ENCODE measurements at places on chromosomes 6 and 20.
A peak's percentile ranks its signal among the peaks of the same experiment; 100 is the strongest.

GRCh38 chr6:11607383-11607782, 69.8 kb downstream of the TMEM170B start:
- no peak for DNase-seq

- DNase-seq = no peak
Measured at GRCh38 chr6:33744895-33745546, 1.7 kb downstream of the IP6K3 start.

DNA sequence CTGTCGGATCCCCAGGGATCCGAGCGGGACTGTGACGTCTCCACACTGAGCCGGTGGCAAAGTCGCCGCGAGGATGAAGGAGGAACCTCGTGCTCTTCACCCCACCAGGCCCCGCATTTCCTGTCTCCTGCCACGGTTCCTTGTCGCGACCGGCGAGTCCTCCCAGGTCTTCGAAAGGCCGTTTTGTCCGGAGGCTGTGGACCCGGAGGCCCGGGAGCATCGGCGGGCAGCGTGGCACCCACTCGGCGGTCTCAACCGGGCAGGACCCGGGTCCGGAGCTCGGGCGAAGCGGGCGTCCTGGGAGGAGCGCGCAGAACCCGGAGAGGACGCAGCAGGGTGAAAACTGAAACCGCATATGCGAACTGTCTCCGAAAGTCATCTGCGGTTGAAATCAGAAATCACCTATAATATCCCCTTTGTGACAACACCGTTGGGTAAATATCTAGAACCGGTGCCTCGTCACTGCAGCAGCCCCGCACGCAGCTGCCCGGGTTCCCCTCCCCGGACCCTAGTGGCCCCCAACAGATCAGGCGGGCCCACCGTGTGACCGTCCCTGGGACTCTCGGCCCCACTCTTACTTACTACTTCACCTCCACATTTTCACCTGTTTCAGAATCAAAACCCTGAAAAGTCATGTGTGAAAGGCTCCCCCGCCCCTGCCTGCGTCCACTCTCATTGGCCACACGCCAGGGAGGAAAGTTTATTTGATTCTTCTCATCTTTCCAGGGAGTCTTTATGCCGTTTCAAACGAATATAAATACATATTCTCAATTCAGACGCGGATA, 3.1 kb upstream of the ULBP2 start:
- no peak for DNase-seq

DNA sequence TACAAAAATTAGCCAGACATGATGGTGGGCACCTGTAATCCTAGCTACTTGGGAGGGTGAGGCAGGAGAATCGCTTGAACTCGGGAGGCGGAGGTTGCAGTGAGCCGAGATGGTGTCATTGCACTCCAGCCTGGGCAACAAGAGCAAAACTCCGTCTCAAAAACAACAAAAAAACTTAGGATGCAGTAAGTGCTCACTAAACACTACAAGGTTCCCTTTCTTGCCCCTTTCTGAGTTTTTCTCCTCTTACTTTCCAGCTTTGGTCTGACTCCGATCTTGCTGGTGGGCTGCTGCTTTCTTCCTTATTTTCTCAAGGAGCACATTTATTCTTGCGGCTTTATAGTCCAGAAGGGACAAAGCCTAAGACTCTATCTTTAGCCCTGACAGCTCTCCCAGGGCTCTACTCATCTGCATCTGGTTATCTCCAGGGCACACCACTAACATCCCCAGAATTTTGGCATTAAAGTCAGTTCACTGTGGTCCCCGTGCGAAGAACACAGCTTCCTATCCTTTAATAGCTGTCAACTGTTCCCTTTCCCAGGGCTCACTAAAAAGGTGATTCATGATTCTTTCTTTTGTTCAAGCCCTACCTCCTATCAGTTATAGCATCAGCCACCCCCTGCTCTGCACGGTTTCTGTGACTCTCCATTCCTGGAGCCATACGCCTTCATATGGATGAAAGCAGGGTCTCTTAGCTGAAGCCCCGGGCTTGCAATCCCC, 17.1 kb upstream of the RPN2 start:
- no peak for DNase-seq

GRCh38 chr6:2970034-2970685, 1.2 kb downstream of the SERPINB6 start:
- no peak for DNase-seq

GRCh38 chr6:133359256-133359655, 118.1 kb downstream of the EYA4 start:
- no peak for DNase-seq

GRCh38 chr6:29926413-29927274, 15.7 kb upstream of the HLA-A start:
- DNase-seq = no peak

GRCh38 chr6:85392379-85392778, 57.5 kb upstream of the NT5E start:
- DNase-seq = no peak

DNA sequence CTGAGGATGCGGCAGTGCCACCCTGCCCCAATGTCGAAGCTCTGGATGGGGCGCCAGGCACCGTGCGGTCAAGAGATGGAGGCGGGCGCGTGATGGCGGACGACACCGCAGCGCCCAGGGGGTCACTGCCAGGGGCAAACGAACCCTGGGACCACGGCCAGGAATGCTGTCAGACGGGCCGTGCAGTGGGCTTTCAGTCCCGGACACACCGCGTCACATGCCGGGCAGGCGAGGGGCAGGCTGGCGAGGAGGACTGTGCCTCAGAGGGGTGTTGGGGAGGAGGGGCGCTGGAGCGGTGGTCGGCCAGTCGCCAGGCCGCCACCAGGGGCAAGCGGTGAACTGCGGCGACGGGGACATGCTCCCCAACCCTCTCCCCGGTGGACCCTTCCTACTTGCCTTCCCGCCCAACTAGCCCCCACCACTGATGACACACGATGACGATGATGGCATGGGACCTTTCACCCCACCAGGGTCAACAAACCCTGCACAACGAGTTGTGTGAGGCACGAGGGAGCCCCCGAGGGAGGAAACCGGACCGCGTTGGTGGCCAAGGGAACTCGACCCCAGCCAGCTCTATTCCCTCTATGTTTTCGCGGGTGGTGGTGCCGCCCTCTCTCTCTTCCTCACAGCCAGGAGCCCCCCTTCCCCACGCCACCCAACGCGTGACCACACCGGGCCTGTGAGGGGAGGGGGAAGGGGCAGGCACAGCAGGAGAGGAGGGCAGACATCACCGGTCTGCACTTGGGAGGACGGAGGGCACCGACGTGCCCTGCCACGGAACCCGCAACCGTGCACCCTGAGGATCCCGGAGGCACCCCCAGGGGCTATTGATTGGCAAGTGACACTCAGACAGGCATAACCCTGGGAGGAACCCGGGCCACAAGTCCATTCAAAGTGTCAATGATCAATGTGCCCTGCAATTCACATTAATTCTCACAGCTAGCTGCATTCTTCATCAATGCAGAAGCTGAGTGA, 1960.9 kb upstream of the DEFB115 start:
- no peak for DNase-seq

GRCh38 chr20:38270869-38271605, 10.5 kb upstream of the KIAA1755 start:
- DNase-seq = peak; percentile 87

DNA sequence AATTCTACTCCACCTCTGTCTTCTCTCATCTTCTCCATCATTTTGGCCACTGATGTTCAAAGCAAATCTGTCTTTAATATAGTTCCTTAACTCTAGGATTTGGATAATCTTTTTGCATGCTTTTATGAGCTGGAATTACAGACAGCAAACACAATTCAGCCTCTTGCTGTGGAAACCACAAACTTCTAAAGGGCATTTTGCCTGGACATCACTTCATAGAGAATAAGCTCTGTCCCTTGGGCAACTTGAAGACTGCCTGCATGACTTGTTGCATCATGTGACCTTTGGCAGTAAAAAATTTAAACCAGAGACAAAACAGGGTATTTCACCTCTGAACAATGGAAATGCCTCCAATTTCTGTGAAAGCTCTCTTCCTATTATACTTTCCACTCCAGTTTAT, 74.1 kb upstream of the HDDC2 start:
- DNase-seq = no peak

- DNase-seq = no peak
Measured at GRCh38 chr20:5072756-5073659, 46.8 kb downstream of the PCNA start.

DNA sequence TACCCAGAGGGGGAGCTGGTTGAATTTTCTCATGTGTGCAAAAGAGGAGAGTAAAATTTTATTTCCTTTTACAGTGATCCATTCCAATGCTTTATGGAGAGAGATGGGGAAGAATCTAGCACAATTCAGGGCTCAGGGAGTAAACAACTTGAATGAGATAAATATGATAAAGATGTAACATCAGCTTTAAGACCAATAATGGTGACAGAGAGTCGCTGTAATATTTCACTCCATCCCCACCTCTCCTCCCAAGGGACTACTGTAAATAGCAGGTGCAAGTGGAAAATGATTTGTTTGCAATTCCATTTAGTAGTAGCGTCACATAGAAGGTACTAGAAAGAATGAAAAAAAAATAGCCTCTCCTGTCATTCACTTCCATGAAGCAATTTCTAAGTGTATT, 4.8 kb downstream of the CRISP3 start:
- DNase-seq = no peak

GRCh38 chr6:123393331-123393730, 243.4 kb downstream of the TRDN start:
- no peak for DNase-seq

DNA sequence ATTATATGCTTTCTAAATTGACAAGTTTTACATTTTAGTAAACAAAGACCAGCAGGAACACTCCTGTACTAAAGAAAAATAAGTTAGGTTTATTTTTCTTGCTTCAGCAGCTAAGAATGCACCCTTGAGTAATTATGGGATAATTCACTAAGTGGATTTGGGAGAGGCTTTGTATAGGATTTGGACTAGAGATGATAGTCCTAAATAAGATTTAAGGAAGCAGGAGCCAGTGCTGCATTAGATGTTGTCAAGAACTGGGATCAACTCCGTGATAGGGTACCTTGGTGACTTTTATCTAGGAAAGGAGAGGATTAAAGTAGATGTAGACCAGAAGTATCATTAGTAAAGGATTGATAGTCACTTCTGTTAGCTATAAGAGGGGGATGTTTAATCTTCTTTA, 4.1 kb upstream of the C6orf141 start:
- DNase-seq = no peak

GRCh38 chr20:49818816-49819215, 6.2 kb downstream of the SLC9A8 start:
- DNase-seq = no peak

GRCh38 chr6:33136310-33136900, 55.9 kb downstream of the COL11A2 start:
- DNase-seq = no peak

DNA sequence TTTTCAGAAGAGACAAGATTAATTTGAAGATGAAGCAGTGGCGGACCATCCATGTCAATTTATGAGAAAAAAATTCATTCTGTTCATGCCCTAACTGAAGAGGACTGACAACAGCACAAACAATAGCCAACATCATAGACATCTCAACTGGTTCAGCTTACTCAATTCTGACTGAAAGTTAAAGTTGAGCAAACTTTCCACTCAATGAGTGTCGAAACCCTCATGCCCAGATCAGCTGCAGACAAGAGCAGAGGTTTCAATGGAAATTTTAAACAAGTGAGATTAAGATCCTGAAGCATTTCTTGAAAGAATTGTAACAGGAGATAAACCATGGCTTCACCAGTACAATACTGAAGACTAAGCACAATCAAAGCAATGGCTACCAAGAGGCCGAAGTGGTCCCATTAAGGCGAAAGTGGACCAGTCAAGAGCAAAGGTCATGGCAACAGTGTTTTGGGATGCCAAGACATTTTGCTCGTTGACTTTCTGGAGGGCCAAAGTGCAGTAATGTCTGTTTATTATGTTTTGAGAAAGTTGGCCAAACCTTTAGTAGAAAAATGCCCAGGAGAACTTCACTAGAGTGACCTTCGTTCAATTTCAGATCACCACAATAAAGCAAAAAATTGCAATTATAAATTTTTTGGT, 6.1 kb upstream of the SFT2D1 start:
- DNase-seq = no peak

GRCh38 chr6:44727651-44728630, 340.4 kb downstream of the CDC5L start:
- DNase-seq = no peak

DNA sequence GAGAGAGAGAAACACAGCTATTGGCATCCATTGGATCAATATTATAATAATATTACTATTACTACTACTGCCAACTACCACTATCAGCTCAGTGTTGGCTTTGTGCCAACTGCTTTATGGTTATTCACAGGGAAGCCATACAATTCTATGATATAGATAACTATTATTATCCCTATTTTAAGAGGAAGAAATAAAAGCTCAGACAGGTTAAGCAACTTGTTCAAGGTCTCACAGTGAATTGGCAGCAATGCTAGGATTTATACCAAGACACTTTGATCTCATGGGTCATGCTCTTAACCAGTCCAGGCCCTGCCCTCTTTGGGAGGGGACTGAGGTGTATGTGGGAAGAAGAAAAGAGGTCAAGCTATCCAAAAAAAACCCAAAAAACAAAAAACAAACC, 82.0 kb upstream of the TRAF3IP2 start:
- no peak for DNase-seq

GRCh38 chr6:143117108-143117507, 56.4 kb downstream of the AIG1 start:
- DNase-seq = no peak

GRCh38 chr20:2109425-2110210, 8.0 kb downstream of the STK35 start:
- DNase-seq = no peak

- no peak for DNase-seq
Measured at GRCh38 chr6:110885526-110885925, 10.9 kb downstream of the AMD1 start.

- no peak for DNase-seq
Measured at GRCh38 chr6:89818977-89819335, 638 bp downstream of the MDN1 start.

DNA sequence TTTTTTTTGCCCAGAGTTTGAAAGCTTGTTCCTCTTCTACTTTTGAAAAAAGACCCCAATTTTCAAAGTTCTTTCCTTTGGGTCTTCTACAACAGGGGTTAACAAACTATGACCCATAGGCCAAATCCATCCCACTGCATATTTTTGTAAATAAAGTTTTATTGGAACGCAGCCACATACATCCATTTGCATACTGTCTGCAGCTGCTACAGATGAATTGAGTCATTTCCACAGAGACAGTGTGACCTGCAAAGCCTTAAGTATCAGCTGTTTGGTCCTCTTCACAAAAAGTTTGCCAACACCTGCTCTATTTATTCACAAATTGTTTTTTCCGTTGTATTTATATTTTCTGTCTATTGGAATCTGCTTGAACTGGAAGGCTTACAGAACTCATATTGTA, 189.2 kb downstream of the TBC1D7 start:
- DNase-seq = no peak

GRCh38 chr20:1287306-1287705, 21.2 kb downstream of the SNPH start:
- DNase-seq = no peak

- DNase-seq = peak; percentile 59
Measured at GRCh38 chr6:32195902-32196681, 3.6 kb upstream of the GPSM3 start.

Measured in fibroblast of skin of left biceps (primary cell).